Dermis microvascular lymphatic vessel endothelial cell (primary cell): ENCODE measurements at places on chromosomes 2 and 18. TPM values are rescaled to one million over a fixed set of nuclear protein-coding genes. Genes with fewer than 3 reads are reported as not detected.

Gene CCBE1
- total RNA-seq = under 0.01 and 0.13 TPM in 2 replicates

Gene KLHL30
- not detected in 2 replicates for total RNA-seq

Gene RND3
- 19.9 and 25.5 TPM in 2 replicates for total RNA-seq

Gene TWIST2
- total RNA-seq = 0.38 TPM in 1 of 2 replicates, not detected in the other

DNA sequence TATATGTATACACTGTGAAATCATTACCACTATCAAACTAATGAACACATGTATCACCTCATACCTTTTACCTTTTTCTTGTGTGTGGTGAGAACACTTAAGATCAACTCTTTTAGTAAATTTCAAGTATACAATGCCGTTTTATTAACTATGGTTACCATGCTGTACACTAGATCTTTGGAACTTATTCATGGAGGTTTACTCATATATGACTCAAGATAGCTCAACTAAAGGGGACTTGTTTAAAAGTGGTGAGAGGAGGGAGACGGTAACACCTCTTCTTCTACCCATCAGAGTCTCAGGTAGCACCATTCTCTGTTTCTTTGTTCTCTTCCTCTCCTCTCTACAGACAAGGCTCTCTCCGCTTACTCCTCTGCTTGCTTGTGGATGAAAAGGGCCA is 36.1 kb upstream of the TMEM178A start:
- no peak for DNase-seq

GRCh38 chr2:212713681-212714080 is 175.1 kb upstream of the ERBB4 start:
- DNase-seq = no peak

GRCh38 chr2:54708584-54709335 is 14.7 kb upstream of the EML6 start:
- no peak for DNase-seq

Gene ANKRD29
- total RNA-seq = 1.3 and 2.0 TPM in 2 replicates

DNA sequence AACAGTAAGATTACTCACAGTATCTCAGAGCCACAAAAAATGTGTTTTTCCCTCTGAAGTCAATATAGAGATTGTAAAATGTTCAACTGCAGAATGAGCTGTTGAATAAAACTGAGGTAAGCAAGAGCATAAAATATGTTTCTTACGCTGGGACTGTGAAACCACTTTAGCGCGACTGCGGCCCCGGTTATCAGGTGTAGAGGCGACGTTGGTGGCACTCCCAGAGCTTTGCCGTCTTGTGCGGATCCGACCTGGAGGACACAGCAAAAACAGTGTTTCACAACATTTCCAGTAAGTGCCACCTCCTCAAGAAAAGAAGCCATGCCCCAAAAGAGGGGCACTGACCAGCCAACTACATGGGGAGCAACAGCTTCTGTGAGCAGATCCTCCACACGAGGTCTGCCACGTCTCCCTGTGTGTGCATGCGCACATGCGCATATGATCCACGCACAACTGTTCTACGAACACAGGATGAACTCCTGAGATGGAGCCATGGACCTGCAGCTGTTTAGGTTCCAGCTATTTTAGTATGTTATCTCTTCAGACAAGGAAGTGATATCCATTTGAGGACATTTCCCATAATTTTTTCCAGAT is 100.7 kb upstream of the RNU4ATAC start:
- no peak for DNase-seq

GRCh38 chr2:66438891-66439811 is 4.2 kb downstream of the MEIS1 start:
- DNase-seq = no peak
